Activated naive CD4-positive, alpha-beta T cell treated with anti-CD3 and anti-CD28 coated beads for 36 hours (primary cell): ENCODE measurements at places on chromosomes 1 and 21. TPM values are rescaled to one million over a fixed set of nuclear protein-coding genes. Genes with fewer than 3 reads are reported as not detected.

RO60 gene
- 42.8 TPM for total RNA-seq

SYT2 gene
- not detected for total RNA-seq

LCE1E gene
- total RNA-seq: not detected

SHISA4 gene
- 0.33 TPM for total RNA-seq

FMO2 gene
- not detected for total RNA-seq

SPRR2B gene
- not detected for total RNA-seq

NMNAT2 gene
- not detected for total RNA-seq

GPR3 gene
- 0.74 TPM for total RNA-seq

OR2T2 gene
- not detected for total RNA-seq
